ENCODE measurements at places on chromosomes 16 and 17.

DNA sequence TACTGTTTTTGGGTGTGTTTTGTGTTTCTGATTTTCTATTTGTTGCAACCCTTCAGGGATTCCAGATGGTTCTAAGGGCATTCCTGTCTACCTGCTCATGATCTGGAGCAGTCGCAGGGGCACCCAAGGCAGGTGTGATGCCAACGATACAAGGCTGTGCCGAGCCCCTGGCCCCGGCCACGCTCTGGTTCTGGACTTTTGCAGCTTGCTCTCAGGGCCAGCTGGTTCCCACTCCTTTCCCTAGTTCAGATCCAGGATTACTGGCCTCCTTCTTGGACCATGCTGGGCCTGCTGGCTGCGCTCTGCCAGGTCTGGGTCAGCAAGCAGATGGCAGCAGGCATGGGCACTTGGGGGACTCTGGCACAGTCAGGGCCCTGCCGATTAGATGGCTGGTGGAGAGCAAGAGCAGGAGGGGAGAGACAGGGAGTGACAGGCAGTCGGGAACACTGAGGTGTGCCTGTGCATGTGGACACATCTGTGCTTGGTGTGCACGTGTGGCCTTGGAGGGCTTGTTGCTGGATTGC is 15.2 kb upstream of the RAP1GAP2 start:
- no peak for DNase-seq

- no peak for DNase-seq
Measured at GRCh38 chr16:3745751-3746355, 28.5 kb upstream of the TRAP1 start.

GRCh38 chr16:47229053-47230050 is 85.6 kb upstream of the NETO2 start:
- no peak for DNase-seq

GRCh38 chr16:75420987-75421819 is 12.1 kb downstream of the CFDP1 start:
- no peak for DNase-seq

DNA sequence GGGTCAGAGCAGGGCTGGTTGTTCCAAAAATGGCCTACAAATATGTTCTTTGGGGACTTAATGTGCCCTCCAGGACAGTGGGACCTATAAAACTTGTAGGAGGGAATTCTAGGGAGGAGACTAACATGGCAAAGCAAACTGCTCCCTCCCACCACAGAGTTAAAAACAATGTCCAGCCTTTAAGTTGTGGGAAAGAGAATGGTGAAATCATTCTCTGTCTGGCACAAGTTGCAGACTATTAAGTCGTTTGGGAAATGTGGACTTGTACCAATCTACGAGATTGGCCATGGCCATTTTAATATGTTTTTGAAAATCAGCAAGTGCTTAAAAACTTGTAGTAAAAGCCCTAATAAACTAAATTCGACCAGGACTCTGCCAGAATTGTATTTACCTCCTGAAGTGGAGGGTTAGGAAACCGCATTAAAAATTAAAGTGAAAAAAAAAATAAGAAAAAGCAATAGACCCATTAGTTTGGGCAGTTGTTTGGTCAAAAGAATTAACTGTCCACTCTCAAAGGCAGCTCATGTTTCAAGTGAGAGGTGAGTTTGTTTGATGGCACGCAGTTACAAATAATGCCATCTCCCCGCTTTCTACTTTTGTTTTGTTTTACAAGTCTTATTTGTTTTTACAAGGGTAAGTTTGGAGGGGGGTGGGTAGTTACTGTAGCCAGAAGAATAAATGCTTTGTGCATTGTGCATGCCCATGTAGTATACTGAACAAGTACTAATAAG is 32.4 kb downstream of the ANKFN1 start:
- no peak for DNase-seq

DNA sequence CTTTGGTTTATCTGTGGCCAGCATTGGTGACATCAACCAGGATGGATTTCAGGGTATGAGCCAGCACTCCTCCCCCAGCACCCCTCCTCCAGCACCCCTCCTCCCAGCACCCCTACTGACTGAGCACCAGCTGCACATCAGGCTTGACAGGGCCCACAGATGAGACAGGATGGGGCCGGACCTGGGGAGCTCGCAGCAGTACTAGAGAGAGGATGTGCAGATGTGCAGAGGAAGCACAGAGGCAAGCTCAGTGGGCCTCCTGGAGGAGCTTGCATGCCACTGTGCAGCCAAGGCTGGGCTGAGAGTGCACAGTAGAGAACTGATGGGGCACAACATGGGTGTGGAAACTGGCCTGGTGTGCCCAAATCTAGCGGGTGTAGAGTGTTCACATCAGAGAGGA is 16.2 kb downstream of the ITGA3 start:
- DNase-seq = no peak

GRCh38 chr17:48392857-48393256 is 37.2 kb downstream of the SKAP1 start:
- no peak for DNase-seq

GRCh38 chr16:19252904-19253303 is 32.6 kb upstream of the CLEC19A start:
- DNase-seq = no peak

DNA sequence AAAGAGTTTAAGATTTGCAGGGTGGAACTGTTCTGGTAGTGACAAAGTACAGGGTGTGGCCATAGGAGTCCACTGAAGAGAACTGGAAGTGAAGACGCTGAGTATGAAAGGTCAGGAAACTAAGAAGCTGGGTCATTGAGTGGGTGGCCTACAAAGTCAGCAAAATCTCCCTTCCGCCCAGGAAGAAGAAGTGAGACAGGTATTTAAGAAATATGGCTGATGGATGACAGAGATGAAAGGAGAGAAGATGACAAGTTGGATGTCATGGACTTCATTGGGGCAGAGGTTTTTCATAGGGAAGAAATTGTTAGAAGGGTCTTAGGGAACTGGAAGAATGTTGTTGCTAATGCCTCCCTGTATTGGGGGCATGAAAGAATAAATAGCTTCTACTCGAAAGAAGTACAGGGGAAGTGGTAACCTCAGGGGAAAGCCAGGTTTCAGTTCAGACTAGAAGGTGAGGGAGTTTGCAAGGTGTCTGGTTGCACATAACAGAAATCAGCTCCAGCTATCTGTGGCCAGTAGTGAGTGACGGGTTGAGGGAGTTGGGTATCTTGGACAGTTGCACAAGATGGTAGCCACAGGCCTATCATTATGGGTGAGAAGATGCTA is 33.6 kb upstream of the MED13 start:
- no peak for DNase-seq

GRCh38 chr16:25729188-25729915 is 37.6 kb downstream of the HS3ST4 start:
- DNase-seq = no peak

DNA sequence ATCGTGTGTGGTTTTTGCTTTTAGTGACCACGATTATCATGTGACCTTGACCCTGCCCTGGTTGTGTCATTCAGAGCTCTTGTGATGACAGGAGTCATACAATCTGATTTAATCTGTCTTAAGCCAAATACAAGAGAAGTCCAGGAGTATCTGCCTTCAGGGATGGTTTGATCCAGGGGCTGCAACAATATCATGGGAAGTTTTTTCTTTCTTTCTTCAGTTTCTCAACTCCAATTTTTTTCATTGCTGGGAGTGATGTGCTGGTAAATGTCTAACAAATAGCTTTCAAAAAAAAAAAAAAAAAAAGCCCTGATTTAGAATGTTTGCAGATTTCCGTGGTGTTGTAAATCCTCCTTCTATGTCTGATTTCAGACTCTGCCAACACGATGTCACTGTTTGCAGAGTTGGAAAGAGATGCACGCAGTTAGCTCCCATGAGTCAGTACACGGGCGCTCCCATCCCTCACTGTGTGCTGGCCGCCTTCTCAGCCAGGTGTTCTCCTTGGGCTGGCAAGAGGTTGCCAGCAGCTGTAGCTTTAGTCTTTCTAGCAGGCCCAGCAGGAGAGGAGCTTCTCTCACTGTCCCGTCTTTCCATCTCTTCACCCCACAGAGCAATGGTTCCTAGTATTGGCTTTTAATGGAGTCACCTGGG is 229.7 kb downstream of the SNX29 start:
- DNase-seq = no peak

- DNase-seq = no peak
Measured at GRCh38 chr16:53413864-53414263, 20.4 kb upstream of the RBL2 start.

DNA sequence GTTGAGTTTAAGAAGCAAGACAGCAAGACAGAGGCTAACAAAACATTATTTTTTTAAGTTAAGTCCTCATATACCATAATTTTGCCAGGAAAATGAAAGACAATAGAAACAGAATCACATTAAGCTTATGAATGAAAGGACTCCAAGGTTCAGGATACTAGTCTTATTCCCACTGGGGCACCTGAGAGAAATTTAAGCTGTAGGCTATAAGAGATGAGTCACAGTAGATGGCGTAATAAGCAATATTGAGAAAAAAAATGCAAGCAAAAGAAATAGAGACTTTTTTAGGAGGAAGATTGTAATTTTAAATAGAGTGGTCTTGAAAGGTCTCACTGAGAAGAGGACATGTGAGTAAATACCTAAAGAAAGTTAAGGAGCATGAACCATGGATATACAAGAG is 57.1 kb upstream of the KIF2B start:
- no peak for DNase-seq

DNA sequence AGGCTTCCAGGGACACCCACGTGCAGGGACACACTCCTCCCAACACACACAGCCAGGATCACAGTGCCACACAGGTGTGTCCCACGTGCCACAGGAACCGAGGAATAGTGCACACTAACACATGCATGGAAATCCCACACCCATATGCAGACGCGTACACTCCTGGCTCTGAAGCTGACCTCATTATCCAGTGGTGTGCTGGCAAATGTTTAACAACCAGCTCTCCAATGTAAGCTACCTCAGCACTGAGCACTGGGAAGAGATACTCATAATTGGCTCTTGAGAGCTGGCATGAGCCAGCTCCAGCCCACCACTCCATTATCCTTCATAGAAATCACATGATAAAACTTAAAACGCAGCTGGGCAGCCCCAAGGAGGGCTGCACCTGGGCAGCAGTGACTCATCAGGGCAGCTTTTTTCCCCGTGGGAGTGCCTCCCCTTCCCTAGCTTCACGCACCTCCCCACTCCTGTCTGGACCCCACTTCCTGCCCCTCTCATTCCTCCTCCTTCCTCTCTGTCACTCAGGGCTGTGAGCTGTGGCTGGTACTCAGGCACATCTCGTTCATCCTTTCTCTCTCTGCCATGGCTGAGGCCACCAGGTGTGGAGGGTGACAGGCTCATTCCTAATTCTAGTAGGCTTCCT is 14.9 kb upstream of the TBX21 start:
- no peak for DNase-seq

DNA sequence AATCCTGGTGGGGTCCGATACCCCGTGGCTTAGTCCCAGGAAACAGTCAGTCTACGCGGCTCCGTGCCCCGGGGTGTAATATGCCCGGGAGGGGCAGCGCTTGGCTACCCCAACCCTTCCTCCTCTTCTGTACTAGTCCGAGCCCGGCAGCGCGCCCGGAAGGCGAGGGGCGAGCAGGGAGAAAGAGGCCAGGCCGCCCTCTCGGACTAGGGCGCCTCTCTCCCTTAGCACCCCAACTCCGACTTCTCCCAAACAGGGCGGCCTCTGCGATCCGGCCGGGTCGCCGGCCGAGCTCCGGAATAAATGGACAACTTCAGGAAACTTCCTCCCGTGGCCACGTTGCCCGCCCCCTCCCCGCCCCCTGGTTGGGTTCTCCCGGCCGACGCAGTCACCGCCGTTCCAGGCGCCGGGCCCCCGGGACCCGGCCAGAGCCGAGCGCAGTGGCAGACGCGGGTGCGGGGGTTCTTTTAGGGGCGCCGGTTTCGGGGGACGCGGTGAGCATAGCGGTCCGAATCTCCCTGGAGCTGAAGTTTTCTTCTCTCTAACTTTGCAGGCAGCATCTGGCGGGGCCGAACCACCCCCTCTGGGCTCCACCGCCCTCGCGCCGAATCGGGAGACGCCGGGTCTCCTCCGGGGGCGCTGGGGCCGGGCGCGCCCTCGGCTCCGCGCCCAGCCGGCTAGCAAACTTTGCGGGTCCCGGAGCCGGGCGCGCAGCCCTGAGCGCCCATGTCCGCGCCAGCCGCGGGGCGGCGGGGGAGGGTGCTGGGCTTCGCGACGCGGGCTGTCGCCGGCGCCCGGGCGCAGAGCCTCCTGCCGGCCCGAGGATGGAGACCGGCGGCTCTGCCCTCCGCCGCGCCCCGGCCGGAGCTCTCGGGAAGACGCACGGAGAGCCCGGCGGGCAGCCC is at the start of gene SDK2:
Gene SDK2, minus strand, starts transcription at position 301 of the 905 bp plus-strand sequence. CDS start 357 bp downstream, outside the sequence.
- no peak for DNase-seq

GRCh38 chr17:2070241-2071023 is 15.5 kb downstream of the HIC1 start:
- DNase-seq = no peak

GRCh38 chr16:71230122-71230845 is at the start of gene HYDIN:
HYDIN (minus strand) TSS chr16:71230722; CDS start chr16:71186895, 43,827 bp downstream.
- no peak for DNase-seq

DNA sequence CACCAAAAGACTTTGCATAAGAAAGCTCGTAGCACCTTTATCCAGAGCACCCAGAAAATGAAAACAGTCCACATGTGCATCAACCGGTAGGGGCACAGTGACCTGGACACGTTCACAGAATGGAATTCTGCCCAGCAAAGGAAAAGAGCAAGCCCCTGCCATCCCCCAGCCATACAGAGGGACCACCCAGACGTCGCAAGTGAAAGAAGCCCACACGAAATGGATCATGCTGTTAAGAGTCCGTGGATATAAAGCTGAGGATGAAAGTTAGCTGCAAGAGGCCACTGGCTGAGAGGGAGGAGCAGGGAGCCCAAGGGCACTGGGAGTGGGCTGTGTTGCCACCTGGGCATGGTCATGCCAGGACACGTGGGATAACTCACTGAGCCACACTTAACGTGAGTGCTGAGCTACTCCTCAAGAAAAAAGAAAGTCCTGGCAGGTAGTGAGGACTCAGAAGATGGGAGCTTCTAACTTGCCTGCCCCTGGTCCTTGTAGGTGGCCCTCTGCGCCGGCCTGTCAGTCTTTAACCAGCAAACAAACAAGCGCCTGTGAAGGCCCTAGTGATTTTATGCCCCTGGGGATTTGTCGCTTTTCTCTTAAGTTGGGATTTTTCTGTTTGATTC is 190.7 kb downstream of the C16orf95 start:
- DNase-seq = no peak

GRCh38 chr17:18981642-18982424 is 22.7 kb downstream of the FAM83G start:
- DNase-seq = no peak

DNA sequence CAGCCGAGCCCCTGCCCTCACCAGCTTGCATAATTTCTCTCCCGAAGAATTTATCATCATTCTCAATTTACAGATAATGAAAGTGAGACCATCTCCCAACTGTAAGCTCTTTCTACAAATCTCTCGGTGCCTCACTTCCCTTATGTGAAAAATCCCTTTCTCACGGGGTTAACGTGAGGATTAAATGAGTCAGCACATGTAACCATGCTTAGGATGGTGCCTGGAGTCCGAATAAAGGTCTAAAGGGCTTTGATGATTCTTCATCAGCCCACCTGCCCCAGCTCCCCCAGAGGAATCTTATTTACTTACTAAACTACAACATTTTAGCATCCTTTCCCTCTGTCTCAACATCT is 24.8 kb upstream of the PIK3R6 start:
- no peak for DNase-seq

GRCh38 chr16:58148099-58148498 is 18.9 kb upstream of the CFAP20 start:
- no peak for DNase-seq
